RCC 7860 (cell line): ENCODE measurements at places on chromosomes 1 and 21.

DNA sequence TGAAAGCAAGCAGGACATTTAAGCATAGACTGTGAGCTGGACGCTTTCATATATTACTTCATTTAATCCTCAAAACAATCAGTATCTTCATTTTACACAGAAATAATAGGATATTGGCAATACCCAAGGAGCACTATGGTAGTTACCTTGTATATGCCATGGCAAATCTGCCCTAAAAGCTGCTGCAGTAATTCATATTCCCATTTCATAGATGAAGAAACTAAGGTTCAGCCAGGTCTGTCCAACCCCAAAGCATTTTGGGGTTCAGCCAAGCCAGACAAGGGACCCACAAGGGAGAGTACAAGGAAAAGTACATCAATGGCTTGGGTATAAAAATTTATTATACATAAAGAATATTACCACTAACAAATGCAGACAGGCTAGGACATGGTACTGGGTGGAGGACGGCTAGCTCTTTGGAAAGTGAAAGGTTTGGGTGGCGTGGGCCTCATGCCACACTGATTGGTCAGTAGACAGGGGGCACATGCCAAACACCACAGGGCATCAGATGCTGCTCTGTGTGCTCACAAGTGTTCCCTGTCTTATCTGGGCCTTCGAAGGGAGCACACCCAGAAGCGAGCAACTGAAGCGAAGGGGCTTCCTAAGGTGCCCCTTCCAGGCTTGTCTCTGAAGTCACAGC lies 23.9 kb upstream of the PTAFR start:
- no peak for DNase-seq

- no peak for DNase-seq
Observed at GRCh38 chr1:162902416-162902815, 41.4 kb upstream of the CCDC190 start.

- no peak for DNase-seq
Observed at GRCh38 chr1:38044221-38045215, 2.1 kb downstream of the POU3F1 start.

DNA sequence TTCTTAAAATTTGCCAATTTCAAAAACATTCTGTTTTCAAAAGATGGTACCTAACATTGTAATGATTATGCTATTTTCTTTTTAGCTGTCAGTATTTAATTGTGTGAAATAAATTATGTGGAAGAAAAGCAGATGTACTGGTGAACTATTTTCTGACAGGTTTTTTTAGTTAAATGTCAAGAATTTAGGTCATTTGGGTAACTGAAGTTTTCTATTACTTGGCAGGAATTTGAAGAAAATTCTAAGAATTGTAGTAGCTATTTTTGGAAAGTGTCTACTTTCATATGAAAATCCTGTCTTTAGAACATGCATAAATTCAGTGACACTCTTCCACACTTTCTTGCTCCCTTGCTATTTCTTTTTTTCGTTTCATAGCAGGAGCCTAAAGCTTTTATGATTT lies 28.5 kb upstream of the PTPRC start:
- no peak for DNase-seq

- DNase-seq, result no peak
Observed at GRCh38 chr1:105138458-105138893, 1388.8 kb downstream of the AMY1C start.

DNA sequence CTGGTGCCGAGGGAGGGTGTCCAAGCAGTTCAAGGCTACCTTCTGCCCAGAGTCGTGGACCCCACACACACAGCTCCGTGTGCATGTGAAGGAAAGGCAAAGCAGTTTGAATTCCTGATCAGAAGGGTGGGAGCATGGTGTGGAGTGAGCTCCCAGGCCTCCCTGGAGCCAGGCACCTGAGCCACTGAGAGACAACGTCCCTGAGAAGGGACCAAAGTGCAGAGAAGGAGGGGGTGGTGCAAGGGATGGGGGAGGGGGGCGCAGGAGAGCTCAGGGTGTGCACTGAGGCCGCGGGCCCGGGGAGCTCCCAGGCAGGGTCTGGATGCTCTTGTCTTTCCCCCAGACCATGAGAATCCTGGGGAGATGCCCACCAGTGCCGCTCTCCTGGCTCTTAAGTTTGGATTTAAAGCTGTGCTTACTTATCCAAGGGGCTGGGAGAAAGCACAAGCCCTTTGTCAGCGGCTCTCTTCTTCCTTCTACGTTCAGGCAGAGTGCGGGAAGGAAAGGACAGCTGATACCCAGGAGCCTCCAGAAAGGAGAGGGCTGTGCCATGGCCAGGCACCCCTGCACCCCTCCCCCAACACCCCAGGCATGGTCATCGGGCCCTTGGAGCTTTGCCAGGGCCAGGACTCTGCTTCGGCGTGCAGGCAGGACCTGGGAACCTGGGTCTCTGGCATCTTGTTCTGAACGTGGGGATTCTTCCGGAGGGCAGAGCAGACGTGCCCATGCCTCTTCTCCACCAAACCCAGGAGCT lies 24.1 kb downstream of the ACTA1 start:
- DNase-seq, result no peak
